Mesothelial cell of epicardium (in vitro differentiated cells): ENCODE measurements at places on chromosomes 4 and X. TPM values are rescaled to one million over a fixed set of nuclear protein-coding genes. Genes with fewer than 3 reads are reported as not detected.
A peak's percentile ranks its signal among the peaks of the same experiment; 100 is the strongest.

KLHL34 gene
- not detected in 3 replicates for total RNA-seq

DNA sequence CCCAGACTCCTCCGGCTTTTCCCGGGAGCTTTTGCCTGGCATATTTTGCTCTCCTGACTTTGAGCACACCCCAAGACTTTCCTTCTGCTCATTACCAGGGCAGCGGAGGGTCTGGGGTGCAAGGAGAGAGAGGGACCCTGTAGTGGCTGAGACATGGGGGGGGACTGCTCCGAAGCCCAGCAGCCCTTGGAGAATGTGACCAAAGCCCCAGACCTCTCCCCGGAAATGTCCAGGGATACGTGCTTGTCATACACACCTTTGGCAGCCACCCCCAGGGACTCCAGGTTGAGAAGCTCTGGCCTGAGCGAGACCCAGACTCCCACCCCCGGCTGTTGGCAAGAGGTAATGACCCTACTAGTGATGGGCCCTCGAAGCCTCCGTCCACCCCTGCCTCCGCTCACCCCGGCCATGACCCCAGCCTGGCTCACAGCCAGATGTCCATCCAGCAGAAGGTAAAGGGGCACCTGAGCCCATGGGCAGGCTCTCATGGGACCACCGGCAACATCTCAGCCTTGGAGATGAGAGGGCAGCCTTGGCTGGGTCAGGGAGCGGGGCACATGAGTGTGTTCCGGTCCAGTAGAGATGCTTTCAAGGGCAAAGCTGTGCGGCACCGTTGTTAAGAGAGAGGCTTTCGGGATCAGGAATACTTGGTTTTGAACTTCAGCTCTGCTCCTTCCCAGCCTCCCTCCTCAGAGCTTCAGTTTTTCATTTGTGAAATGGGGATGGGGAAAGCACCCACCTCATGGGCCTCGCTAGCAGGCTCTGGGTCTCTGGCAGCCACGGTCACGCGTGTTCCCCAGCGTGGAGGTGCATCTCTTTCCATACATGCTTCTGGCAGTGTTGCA, 2.0 kb downstream of the PSAPL1 start:
- no peak for DNase-seq

- no peak for DNase-seq
These were observed 687.0 kb downstream of the DMD start for GRCh38 chrX:32524385-32524784.

TCEAL2 gene
- total RNA-seq: 0.80 to 1.4 TPM (median 1.4 TPM) in 3 replicates

DNA sequence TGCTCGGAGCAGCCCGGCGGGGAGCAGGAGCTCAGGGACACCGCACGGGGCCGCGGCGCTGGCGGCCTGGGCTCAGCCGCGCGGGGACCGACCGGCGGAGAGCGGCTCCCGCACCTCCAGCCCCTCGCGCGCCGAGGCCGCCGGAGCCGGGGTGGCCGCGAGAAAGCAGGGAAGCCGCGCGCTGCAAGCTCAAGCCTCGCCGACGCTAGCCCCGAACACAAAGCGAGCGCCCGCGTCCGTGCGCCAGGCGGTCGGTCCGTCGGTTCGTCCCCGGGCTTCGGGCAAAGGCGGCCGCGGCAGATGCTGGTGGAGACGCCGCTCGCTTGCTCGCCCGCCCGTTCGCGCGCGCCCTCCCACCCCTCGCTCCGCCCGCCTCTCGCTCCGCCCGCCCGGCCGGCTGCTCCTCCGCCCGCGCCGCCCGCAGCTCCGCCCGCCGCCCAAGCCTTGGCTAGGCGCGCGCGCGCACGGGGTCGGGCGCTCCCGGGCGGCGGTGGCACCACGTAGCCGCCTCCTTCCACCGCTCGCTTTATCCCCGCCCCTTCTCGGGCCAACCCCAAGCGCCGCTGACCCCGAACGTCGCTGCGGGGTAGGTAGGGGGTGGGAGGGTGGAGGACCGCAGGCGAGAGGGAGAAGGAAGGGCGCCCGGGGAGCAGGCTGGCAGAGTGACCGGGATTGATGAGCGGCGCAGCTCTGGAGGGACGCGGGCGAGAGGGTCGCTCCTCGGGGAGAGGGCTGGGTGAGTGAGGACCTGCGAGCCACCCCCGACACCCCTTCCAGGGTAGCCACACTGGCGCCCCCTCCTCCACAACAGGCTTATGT, at the start of gene TSPAN5:
TSPAN5 (minus strand) TSS at position 325 of the 819 bp plus-strand sequence.
- peak; percentile 78 for DNase-seq

SPP1 gene
- total RNA-seq: 23.9 to 33.3 TPM (median 30.3 TPM) in 3 replicates

ADAMTS3 gene
- total RNA-seq: 9.2 to 11.0 TPM (median 10.7 TPM) in 3 replicates

GRCh38 chr4:84413480-84413879, 85.6 kb downstream of the NKX6-1 start:
- no peak for DNase-seq

GABRE gene
- 190 to 220 TPM (median 202 TPM) in 3 replicates for total RNA-seq

CTAG1B gene
- not detected in 3 replicates for total RNA-seq

DNA sequence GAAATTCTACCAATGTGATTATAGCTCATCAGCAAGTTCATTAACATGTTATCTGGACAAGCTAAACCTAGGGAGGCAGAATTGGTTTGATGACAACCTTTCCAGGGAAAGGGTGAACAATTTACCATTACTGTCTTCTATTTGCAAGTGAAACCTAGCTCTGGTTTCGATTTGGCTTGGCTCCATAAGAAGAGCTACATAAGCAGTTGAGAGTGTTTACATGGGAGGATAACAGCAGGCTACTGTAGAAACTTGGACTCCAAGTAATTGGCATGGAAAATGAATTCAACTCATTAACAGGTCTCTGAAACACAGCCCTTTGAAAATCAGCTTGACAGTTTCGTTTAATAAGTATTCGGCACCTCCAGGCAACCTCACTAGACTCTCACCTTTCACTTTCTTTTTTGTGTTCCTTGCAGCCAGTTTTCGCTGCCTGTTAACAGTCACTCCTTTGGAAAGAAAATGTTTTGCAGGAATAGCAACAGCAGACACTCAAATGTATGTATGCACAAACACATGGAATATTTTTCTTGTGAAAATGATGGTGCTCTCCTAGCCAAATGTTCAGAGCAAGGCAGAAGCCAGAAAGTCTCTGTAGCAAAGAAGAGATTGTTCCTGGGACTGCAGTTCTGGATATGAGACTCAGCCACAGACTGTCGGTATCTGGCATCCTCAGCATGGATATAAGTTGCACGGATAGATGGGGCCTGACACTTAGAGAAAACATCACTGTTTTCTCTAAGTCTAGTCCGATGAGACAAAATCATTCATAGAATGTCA, 27.5 kb downstream of the POU3F4 start:
- DNase-seq: no peak

- no peak for DNase-seq
These were observed 191.8 kb downstream of the MAML3 start for GRCh38 chr4:139962130-139962684.

GRCh38 chr4:136150046-136150445, 1382.2 kb downstream of the PCDH18 start:
- DNase-seq: no peak

DNA sequence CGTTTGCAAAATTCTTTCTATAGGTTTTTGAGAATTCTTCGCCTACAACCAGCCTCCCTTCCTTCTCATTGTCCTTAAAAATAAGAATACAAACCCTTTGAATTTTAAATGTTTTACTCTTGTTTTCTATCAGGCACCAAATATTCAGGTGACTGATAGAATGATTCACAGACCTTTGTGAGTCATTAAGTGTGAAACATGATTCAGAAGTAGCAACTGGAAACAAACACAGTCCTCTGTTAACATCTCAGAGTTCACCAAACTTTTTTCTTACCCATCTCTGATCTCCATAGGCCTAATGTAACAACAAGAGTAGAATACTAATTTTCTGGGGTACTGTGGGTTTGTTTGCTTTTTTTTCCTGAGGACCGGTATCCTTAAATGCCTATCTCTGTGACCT, 63.4 kb upstream of the MAB21L2 start:
- no peak for DNase-seq

DNA sequence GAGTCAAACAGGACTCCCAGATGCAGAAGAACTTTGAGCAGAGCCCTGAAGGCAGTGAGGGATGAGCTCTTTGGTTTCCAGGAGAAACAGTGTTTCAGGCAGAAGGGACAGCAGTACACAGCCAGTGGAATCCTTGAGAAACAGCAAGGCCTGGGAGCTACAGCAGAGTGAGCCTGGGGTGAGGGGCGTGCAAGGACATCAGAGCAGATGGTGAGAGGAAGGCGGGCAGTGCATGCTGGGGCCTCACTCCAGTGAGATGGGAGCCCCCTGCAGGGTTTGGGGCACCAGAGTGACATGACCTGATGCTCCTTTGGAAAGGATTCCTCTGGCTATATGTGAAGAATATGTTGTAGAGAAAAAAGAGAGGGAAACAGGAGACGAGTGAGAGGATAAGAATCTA, 98.1 kb upstream of the EGFL6 start:
- no peak for DNase-seq

GRCh38 chr4:142539796-142540482, 306.2 kb downstream of the INPP4B start:
- no peak for DNase-seq

DNA sequence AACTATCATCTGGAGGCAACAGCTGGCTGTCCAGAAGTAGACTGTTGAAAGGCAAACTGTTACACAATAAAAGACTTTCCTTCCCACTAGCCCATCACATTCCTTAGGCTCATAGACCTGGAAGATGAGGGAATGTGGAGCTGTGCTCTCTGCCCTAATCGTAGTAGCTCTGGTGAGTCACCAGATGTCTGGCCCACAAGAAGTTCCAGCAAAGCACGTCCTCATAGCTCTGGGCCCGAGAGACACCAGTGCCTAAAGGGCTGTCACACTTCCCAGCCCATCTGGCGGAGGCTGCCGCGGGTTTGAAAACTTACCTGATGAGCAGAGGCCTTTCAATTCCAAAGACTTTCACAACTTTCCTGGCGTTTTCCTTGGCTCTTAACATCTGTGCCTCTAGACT, 81.7 kb upstream of the STOX2 start:
- DNase-seq: no peak
